ENCODE measurements at places on chromosomes 4 and X. TPM values are rescaled to one million over a fixed set of nuclear protein-coding genes. Genes with fewer than 3 reads are reported as not detected.

- no peaks in the 10 kb centered on the region for H3K4me1 ChIP-seq
- no peak for DNase-seq
- no peaks in the 10 kb centered on the region for H3K36me3 ChIP-seq
- peaks cover 7% of the 10 kb centered on the region for H3K27me3 ChIP-seq
Measured at GRCh38 chrX:106378616-106379015, 210.5 kb downstream of the PWWP3B start.

- H3K36me3 ChIP-seq: no peaks in the 10 kb centered on the region
- no peak overlapping the region for H3K27ac ChIP-seq
- no peak for DNase-seq
- no peak overlapping the region for H3K4me3 ChIP-seq
- H3K4me1 ChIP-seq: no peaks in the 10 kb centered on the region
- H3K27me3 ChIP-seq: peaks cover under 1% of the 10 kb centered on the region
Measured at GRCh38 chrX:25275159-25275558, 259.4 kb upstream of the ARX start.

The TMEM255A gene
- total RNA-seq: 3.3 TPM

DNA sequence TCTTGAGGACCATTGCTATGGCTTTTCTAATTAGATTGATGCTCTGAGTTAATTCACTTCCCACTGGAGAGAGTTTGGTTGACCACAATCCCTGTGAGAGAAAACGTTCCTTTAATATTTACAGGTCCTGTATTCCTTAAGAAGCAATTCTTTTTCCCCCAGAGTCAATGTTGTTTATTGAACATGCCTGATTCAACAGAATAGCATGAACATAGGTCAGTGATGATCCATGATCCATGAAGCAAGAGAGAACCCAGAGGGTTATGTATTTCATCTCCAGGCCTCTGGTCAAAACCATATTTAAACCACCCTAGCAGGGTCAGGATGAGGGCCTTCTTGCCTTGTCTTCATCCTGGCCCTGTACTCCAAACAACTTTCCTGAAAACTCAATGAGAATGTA, 39.4 kb upstream of the EFHC2 start:
- no peaks in the 10 kb centered on the region for H3K36me3 ChIP-seq
- H3K4me3 ChIP-seq: no peak overlapping the region
- H3K27me3 ChIP-seq: peaks cover 3% of the 10 kb centered on the region
- no peak for DNase-seq
- H3K4me1 ChIP-seq: no peaks in the 10 kb centered on the region

The ANK2 gene
- total RNA-seq: 282 TPM

- H3K27me3 ChIP-seq: no peaks in the 10 kb centered on the region
- DNase-seq: no peak
- no peaks in the 10 kb centered on the region for H3K36me3 ChIP-seq
- H3K4me3 ChIP-seq: no peak overlapping the region
- peaks cover 17% of the 10 kb centered on the region for H3K4me1 ChIP-seq
- H3K27ac ChIP-seq: no peak overlapping the region
Measured at GRCh38 chr4:41129128-41129754, 85.1 kb downstream of the APBB2 start.

DNA sequence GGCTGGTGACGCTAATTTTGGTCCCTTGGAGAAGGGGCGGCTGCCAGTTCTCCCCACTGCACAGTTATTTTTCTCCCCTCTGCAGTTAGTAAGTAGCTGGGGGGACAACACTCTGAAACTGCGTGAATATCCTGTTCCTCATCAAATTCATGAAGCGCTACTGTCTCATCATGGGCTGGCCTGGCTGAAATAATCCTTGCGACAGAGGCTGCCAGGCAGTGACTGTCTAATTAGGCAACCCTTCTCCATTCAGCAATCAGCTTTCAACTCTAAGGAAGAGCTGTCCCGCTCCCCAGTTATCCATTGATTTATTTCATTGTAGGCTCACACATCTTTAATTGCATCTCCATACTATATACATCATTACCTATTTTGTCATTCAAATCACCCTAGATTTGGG, 8.2 kb downstream of the SH3TC1 start:
- peaks cover 17% of the 10 kb centered on the region for H3K4me1 ChIP-seq
- no peak overlapping the region for H3K27ac ChIP-seq
- H3K36me3 ChIP-seq: peaks cover 2% of the 10 kb centered on the region
- peaks cover 10% of the 10 kb centered on the region for H3K27me3 ChIP-seq
- no peak overlapping the region for H3K4me3 ChIP-seq
- DNase-seq: no peak

The PHEX gene
- 4.9 TPM for total RNA-seq
